ENCODE measurements at places on chromosomes 11 and 22.

- no peak for DNase-seq
These were observed 11.1 kb downstream of the APOL3 start for GRCh38 chr22:36149441-36149840.

DNA sequence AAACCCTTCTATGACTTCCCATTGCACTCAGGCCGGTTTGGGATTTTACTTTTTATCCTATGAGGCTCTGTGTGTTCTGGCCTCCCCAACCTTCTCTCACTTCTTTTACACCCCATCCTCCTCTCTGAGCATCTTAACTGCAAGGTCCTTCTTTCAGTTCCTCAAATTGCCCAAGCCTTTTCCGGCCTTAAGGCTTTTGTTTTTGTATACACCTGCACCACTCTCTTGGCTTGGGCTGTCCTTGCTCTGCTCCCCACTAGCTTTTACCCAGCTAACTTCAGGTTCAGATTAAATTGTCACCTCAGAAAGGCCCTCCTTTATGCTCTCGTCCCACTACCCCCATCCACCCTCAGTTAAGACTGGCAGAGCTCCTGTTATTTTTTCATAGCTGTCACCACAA, 55.5 kb downstream of the FAM83F start:
- DNase-seq: no peak

DNA sequence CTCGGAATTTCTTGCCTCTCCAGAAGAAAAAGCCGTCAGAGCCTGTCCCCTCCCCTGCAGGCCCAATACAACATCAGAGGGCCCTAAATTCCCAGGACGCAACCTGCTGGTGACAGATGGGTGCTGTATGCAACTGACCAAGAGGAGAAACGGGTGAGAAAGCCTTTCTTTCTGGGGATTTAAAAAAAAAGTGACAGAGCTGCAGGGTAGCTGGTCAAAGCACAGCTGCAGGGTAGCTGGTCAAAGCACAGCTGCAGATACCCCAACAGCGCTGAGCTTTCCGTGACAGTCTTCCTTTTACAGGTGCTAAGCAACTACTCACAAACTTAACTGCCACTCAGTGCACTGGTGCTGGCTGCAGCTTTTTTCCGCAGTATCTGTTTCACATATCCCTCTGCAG, 17.8 kb downstream of the AP1B1 start:
- DNase-seq: no peak

DNA sequence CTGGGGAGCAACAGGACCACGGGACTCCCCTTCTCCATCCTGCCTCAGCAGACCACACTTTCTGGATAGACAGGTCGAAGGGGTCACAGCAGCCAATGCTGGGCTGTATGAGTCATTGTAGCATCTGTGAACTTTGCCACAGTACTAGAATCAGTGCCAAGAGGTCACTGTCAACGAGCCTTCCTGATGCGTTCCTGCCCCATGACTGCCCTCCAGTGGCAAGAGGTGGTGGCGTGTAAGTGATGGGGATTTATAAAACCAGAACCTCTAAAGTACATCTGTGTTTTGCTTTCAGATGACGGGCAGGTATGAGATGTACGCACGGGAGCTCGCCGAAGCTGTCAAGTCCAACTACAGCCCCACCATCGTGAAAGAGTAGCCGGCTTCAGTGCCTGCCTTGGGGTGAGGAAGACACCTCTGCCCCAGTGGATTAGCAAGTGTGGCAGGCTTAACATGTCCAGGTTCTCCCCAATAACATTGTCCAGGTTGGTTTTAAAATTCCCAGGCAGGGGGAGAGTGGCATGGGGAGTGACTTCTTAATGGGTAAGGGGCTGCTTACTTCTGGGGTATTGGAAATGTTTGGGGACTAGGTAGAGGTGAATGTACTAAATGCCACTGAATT, 29.4 kb downstream of the GUCD1 start:
- peak; percentile 69 for DNase-seq

DNA sequence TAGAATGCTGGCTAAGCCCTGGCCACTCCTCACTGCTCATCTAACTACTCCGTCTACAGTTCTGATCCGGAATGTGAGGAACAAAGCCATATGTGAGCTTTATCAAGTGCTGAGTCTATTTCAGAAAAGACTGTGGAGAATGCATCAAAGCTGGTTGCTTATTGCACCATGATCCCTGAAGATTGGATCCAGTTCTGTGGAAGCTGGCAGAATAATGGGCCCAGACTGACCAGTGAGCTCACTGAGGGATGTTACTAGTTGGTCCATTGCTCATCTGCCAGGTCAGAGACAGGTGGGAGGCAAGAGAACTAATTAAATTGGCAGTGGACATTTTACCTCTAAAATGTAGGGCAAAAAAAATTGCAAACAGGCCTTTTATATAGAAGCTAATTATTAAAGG, 681.3 kb downstream of the NTM start:
- no peak for DNase-seq

DNA sequence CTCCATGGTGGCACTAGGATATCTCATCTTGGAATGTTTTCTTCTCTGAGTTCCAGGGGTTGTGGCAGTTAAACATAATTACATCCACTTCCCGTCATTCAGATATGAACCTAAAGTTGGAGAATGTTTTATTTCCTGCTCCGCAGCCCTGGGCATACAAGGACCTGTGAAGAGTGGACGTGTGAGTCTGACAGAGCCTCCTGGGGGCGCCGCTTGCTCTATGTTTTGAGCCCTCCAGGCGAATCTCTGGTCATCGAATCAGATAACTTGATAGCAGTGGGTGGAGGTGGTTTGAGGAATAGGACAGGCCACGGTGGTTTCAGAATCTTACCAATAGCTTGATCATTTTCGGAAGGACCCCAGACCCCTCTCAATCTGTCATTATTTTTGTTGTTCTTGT, 174.2 kb downstream of the NTM start:
- DNase-seq: no peak

GRCh38 chr11:100972046-100972445, 157.6 kb downstream of the PGR start:
- no peak for DNase-seq

GRCh38 chr11:130213143-130213978, 53.8 kb downstream of the ST14 start:
- peak; percentile 33 for DNase-seq

- DNase-seq: no peak
These were observed 90.3 kb downstream of the MTMR3 start for GRCh38 chr22:29973269-29973668.

DNA sequence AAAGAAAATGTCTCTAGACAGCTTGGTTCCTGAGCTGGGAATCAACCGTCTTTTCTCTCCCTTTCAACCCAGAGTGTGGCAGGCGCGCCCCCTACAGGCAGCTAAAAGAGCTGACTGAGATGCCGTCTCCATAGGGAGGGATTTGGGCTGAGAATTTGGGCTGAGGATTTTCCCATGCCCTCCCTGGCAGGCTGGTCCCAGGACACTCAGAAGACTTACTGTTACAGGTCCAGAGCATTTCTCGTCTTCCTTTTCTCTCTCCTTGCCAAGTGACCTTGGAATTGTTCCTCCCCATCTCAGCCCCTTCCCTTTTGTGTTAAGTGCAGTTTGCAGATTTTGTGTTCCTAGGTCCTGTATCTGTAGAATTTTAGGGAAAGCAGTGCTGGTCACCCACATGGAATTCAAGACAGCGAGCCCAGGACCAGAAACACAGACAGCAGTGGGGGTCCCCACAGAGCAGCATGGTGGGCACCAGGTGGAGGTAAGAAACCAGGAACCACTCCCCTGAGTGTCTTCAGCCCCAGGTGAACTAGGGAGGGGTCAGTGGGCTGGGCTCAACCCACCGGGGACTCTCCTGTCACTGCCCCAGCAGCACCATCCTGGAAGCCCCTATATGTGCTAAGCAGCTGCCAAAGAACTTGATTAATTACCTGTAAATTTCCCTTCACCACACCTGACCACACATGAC, 9.9 kb upstream of the IGLL5 start:
- DNase-seq: peak; percentile 62

DNA sequence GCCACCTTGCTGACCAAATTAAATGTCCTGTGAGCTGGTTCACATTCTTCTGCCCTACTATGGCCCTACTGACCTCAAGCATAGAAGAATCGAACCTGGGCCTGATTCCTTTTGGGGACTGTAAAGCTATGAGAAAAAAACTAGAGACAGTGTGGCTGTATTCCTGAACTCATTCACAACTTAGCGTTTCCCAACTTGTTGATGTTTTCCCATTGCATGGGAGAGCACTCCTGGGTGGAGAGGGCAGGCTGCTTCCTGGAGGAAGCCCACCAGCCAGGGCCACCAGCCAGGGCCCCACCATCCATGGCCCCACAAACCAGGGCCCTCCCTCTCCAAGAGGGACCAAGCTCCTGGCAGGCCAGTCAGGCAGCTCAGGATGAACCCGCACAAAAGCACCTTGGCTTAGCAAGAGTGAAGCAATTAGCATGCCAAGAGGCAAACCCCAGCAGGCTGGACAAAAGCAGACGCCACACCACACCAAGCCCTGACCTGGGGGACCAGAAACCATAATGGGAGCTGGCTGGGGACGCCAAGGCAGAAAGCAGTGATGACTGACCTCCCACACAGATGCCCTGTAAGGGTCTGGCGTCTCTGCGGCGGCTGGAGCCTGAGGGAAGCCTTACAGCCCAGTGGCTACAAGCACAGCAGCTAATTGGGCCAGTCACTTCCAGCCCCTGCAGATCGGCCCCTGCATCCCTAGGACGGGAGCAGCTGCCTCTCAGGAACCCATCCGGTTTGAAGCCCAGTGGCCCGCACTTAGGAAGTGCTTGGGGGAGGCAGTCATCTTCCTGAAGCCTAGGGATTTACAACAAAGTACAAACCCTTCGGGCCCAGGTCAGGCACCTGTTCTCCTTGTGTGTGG, 2.1 kb downstream of the CERK start:
- DNase-seq: no peak

- DNase-seq: no peak
These were observed 16.2 kb upstream of the SHANK3 start for GRCh38 chr22:50656122-50657070.

DNA sequence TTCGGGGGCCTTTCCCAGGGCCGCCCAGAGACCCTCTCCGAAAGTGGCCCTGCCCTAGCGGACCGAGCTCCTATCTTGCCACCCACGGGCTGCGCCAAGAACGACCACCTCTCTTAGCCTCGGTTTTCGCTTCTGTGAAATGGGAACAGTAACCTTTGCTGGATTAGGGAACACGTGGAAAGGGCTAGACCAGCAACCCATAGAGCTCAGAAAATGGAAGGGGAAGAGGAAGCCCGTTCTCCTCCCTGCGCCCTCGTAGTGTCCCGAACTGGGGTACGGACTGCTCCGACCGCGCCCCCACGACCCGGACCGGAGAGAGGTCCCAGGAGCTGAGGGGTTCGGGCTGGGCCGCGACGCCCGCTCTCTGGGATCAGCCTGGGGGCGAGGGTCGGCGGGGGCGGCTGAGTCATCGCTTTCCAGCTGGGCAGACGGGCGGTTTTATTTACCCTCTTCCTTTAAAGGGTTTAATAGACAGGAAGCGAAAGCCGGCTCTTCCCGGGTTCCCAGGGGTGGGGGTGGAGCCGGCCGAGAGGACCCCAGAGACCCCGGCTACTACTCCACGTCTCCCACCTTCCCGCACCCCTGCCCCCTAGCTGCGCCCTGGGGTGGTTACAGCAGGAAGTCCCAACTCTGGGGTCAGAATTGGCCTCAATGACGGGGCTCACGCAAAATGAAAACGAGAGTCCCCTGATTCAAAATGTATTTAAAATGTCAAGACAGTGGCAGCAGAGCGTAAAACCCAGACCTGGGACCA, 907 bp upstream of the PHLDA2 start:
- DNase-seq: no peak

DNA sequence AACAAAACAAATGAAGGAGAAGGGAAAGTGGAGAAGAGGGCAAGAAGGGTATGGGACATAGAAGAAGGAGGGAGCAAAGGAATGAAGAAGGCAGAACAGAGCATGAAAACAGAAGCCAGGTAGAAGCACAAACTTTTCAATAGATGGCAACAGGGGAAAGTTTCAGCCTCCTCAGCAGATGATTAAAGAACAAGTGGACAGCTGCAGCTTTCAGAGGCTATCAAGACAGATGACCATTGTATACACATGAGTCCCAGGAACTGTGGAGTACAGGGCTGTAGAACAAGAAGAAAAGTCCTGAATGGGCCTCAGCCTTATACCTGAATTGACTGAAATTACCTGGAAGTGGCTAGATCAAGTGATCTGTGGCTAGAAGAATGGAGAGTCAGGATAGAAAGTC, 62.0 kb upstream of the FIBIN start:
- DNase-seq: no peak

GRCh38 chr11:118565051-118565450, 680 bp downstream of the IFT46 start:
- DNase-seq: peak; percentile 80

GRCh38 chr11:2791521-2792380, 92.0 kb upstream of the KCNQ1OT1 start:
- DNase-seq: no peak

DNA sequence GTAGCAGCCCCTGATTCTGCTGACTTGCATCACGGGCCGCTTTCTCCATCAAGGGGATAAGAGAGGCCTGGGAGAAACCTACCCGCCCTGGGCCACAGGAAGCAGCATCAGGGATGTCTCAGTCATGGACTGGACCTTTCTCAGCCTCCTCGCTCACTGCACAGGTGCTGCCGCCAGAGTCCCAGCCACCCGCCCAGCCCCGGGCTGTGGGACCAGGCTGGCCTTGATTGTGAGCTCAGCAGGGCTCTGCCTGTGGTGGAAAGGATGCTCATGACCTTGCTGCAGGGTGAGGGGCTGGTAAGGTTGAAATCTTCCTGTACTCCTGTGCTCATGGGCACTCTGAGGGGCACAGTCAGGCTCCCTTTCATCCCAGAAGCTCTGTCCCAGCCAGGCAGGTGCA, 26.0 kb upstream of the GGTLC2 start:
- no peak for DNase-seq

DNA sequence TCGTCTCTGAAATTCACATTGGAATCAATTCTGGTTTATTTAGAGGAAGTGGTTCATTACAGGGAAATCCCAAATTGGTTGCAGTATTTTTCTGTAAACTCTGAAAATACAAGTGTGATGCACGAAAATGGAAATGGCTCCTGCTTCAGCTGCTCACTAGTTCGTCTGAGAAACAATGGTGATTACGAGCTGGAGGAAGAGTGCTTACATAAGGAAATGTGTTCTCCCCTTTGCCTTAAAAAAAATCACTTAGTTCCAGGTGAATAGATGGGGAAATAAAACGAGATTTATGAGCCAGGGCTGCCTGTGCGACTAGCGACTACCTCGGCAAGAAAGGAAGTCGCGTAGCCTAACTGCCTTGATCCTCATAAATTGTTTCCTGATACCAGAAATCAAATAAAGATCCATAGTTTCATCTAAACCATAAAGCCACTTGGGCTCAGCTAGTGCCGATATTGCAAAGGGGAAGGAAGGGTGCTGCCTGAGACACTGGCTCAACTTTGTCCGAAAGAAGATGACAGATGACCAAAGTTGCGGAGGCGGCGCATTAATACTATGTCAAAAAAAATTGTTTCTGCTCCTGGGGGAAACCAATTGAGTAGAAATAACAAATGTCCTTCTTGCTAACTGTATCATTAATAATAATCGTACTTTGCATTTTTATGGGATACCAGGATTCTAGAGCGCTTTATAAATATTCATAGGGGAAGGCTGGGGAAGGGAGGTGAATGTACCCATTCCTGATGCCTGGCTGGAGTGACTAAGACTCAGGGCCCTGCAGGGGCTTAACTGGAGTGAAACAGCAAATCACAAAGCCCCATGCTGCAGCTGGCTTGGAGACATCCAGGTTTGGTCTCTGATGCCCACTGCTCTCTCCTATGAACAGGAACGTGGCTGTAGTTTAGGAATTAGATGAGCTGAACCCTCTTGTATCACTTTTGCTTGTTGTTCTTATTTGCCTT, 185.7 kb downstream of the BLID start:
- DNase-seq: peak; percentile 83
